ENCODE measurements at places on chromosomes 13 and 19.

GRCh38 chr19:9565900-9566705, 18.2 kb downstream of the ZNF121 start:
- DNase-seq: no peak

DNA sequence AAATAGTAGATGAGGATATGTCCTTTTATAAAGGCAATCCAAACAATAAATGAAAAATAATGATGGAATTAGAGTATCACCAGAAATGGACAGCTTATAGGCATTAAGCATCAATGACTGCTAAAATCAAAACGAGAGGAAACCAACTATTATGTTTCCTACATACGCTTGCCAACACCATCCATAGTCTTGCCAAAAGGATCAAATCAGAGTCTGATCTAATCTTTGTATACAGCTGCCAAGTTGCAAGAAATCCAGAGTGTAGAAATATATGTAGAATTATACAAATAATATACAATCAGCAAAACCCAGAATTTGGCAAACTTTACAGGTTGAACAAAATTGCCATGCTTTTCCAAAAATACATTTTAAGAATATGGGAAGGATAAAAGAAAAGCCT, 1661.6 kb downstream of the SLITRK1 start:
- no peak for DNase-seq

GRCh38 chr19:16613841-16614240, 14.2 kb downstream of the MED26 start:
- no peak for DNase-seq

DNA sequence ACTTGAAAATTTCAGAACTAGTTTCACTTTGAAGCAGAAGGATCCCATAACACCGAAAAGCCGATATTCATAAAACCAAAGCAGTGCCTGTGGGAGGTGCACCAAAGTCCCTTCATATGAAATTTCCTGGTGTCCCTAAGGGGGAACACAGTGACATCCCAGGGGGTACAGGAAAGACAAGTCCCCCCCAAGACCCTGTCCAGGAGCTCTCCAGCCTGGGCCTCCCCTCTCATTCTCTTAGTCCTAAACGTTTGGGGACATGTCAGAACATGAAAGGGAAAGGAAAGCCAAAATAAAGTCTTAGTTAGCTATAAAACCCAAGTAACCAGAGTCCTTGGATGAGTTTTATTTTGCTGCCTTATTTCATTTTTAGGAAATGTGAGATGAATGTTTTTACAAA, 56.6 kb downstream of the MRPL57 start:
- DNase-seq: no peak

- no peak for DNase-seq
Observed at GRCh38 chr13:89832827-89833226, 1514.7 kb upstream of the MIR17HG start.

DNA sequence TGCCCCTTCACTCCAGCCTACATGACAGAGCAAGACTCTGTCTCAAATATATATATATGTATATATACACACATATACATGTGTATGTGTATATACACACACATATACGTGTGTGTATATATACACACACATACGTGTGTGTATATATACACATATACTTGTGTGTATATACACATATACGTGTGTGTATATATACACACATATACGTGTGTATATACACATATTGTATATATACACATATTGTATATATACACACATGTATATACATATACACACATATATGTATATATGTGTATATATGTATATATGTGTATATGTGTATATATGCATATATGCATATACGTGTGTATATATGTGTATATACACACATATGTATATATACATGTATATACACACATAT, 173.3 kb downstream of the GPC5 start:
- DNase-seq: no peak
